ENCODE measurements at places on chromosomes 6 and 20. TPM values are rescaled to one million over a fixed set of nuclear protein-coding genes. Genes with fewer than 3 reads are reported as not detected.

COL11A2 gene
- 3.8 TPM for polyA plus RNA-seq

HNF4A gene
- 46.1 TPM for polyA plus RNA-seq

ARMH2 gene
- polyA plus RNA-seq: not detected

TAGAP gene
- polyA plus RNA-seq: 0.98 TPM

MOXD1 gene
- polyA plus RNA-seq: 241 TPM

THBS2 gene
- polyA plus RNA-seq: 11.9 TPM

HLA-DOB gene
- polyA plus RNA-seq: 0.26 TPM

CPNE5 gene
- polyA plus RNA-seq: 10.1 TPM

ZBTB46 gene
- 16.0 TPM for polyA plus RNA-seq

All from right renal cortex interstitium (tissue), 3 donors.